ENCODE measurements at places on chromosomes 7 and 10.

- DNase-seq: no peak
Measured at GRCh38 chr10:131531265-131532190, 220.0 kb upstream of the TCERG1L start.

- DNase-seq: no peak
Measured at GRCh38 chr10:57983281-57983791, 284.4 kb downstream of the IPMK start.

GRCh38 chr10:9898633-9899395 is 1118.9 kb upstream of the CELF2 start:
- DNase-seq: no peak

GRCh38 chr10:29761916-29762315 is 127.1 kb upstream of the SVIL start:
- no peak for DNase-seq

DNA sequence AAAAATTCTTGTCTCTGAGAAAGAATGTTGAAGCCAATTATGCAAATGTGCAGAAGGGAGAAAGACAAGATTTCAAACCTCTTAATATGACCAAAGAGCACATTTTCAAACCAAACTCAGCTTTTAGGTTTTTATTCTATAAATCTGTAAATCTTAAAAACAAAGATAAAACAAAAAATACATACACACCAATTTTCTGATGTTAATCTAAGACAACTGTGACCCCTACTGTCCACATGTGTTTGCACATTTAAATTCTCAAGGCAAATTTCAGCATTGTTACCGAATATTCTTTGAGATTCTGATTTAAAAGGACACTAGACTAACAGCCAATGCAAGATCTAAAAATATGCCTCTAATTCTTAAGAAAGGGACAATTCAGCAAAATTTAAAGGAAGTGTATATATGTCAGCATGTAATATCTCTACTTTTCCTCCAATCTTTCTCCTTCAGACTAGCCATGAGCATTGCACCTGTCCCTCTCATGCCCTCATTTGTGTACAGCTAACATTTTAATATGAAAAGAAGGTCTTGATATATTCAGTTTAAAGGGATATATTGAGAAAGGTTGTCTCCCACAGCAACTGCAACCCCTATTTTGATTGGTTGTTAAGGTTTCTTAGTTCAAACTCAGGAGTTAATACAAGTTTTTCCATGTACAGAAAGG is 417.9 kb downstream of the IPMK start:
- no peak for DNase-seq

- no peak for DNase-seq
Measured at GRCh38 chr7:87058744-87059524, 520 bp downstream of the ELAPOR2 start.

DNA sequence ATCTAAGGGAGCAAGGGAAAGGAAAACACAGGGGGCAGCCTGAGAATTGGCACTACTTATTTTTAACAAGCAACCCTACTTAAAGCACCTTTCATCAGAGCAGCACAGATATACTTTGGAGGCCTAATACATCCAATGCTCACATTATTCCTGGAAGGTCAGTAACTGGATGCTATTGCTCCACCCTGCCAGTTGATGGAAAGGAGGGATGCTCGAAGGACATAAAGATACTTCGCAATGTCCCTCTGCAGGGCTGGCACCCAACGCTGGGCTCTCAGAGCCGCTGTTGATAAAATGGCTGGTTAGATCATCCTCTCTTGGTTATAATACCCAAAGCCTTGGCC is 307.9 kb upstream of the AOAH start:
- DNase-seq: no peak

- no peak for DNase-seq
Measured at GRCh38 chr10:124072106-124072505, 21.3 kb downstream of the CHST15 start.

DNA sequence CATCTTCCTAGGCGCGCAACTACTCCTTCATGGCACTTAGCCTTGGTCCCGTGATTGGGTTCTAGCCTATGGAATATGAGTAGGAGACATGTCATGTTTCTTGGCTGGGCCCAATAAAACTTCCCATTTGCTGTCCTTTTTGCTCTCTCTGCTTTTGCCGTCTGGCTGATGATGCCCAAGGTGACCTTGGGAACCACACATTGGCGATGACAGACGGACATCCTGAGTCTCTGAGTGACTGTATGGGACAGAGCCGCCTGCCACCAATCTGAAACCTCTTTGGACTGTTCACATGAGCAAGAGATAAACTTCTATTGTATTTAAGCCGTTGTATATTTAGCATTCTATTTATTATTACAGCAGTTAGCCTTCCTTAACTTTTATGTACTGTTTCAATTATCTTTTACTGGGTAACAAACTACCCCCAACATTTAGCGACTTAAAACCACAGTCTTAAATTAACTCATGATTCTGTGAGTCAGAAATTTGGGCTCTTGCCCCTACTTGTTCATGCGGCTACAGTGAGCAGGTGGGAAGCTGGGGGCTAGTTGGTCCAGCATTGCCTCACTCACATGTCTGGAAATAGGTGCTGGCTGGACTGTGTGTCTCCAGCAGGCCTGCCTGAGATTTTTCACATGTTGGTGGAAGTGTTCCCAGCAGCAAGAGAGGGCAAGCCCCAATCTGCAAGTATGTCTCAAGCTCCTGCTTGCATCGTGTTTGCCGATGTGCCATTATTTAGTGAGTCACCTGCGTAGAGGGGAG is 71.7 kb downstream of the NOD1 start:
- no peak for DNase-seq

DNA sequence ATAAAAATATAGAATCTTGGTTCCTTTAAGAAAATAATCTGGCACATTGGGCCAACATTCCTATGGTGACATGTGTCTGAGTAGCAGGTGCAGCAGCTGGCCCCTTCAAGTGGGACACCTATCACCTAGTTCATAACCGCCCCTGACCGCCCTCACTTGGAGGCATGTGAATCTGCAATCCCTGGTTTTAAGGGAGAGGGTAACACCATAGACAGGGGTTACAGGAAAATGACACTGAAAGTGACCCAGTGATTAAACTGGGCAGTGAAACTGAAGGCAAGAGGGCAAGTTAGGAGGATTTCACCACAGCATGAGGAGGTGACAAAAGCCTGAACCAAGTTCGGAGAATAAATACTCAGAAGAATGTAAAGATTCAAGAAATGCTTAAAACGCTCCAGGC is 1.1 kb downstream of the RSU1 start:
- no peak for DNase-seq

DNA sequence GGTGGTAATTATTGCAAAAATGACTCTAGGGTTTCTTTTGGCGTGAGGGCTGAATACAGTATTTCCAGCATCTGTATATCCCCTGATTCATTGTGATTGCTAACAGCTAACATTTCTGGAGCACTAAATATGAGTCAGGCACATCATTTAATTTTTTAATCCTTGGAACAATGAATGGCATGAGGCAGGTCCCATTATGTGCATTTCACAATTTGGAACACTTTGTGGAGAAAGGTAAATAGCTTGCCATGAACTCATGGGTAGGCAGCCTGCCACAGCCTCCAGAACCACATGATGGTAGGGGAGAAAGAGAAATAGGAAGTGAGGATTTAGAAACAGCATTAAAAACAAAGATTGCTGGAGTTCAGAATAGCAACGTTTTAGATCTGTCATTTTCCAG is 1.7 kb downstream of the NPTX2 start:
- DNase-seq: no peak

DNA sequence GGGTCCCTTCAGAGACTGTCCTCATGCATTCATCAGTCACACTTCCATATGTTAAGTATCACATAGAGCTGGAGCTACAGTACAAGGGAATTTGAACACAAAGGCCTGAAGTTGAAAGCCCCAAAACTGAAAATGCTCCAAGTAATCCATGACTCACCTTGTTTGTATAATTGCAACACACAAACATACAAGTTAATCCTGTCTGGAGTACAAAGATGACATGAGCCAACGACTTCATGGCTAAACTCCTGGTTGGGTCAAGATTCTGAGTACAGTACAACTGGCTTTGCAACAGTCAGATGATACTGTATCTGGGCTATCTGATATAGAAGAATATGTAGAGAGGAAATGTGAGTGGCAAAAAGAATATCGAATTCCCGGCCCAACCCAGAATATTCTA is 73.1 kb upstream of the AASS start:
- no peak for DNase-seq

GRCh38 chr10:97013983-97014382 is 171.8 kb downstream of the SLIT1 start:
- DNase-seq: no peak

DNA sequence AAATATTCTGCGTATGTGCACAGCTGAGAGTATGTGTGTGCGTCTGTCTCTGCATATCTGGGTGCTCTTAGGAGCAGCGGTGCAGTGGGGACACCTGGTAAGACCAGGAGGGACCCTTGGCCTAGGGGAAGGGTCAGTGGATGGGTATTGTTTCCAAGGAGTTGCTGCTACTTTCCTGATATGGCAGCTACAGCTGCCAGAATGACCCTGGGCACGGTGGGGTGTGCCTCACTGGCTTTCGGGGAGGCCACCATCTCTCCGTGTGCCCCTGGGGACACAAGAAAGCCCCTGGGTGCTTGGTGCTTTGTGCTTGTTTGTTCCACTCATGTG is 8.6 kb downstream of the PFKFB3 start:
- no peak for DNase-seq

DNA sequence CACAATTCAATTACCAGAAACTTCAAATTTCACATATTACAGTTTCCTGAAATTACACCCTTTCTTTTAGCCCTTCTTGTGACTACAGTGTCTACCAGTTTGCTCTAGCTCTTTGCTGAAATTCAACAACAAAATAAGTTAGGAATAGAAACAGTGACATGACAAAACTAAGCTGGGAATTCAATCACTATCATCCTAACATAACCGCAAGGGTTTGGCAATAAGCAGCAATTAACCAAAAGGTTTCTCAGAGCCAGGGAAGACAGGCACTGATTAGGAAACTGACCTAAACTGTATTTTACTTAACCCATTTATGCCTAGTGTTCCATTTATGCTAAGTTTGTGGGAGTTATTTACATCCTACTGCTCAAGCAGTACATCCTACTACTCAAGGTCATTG is 31.3 kb downstream of the HIBADH start:
- no peak for DNase-seq

GRCh38 chr10:43234471-43235041 is 32.3 kb downstream of the RASGEF1A start:
- no peak for DNase-seq

GRCh38 chr10:27655296-27655695 is 90.3 kb downstream of the MKX start:
- no peak for DNase-seq

GRCh38 chr10:27844223-27844622 is 98.6 kb upstream of the MKX start:
- DNase-seq: no peak

DNA sequence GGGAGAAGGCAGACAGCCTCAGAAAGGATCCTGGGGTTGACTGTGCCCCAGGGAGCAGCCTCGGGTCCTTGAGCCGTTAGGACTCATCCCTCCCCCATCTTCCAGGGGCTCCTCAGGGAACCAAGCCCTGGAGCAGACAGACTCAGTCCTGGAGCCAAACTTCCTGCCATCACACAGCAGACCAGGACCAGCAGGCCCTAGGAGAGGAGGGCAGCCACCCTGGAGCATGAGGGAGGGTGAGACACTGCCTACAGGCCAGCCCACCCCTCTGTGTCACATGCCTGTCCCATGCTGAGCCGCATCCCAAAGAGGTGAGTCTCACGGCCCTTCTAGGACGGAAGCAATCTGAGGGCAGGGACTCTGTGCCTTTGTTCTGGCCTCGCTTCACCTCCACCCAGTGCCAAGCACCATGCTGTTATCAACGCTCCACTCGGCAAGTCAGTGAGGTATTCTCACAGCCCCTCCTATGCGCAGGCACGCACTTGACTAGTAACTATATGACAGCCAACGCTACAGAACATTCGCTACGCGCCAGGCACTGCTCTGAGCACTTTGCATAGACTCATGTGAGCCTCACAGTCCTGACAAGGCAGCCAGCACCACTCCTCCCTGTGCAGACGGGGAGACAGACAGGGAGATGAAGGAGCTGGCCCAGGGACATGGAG is 19.1 kb downstream of the MAD1L1 start:
- no peak for DNase-seq

DNA sequence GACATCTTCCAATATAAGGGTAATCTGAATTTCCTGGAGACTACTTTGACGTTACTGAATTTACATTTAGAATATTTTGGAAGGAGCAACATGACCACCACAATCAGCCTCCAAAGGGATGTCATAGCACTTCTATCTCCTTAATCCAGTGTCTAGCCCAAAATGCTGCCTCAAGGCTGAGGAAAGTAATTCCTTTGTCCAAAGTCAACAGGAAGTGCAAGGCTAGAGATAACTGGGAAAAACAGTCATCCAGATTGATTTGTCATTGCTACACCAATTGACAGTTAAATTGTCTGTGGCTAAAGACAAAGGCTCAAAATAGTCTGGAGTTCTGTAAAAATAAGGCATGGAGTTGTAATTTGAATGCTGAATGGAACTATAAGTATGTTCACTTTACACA is 3.9 kb upstream of the TFPI2 start:
- DNase-seq: no peak

- no peak for DNase-seq
Measured at GRCh38 chr10:112913661-112914287, 36.3 kb upstream of the TCF7L2 start.

DNA sequence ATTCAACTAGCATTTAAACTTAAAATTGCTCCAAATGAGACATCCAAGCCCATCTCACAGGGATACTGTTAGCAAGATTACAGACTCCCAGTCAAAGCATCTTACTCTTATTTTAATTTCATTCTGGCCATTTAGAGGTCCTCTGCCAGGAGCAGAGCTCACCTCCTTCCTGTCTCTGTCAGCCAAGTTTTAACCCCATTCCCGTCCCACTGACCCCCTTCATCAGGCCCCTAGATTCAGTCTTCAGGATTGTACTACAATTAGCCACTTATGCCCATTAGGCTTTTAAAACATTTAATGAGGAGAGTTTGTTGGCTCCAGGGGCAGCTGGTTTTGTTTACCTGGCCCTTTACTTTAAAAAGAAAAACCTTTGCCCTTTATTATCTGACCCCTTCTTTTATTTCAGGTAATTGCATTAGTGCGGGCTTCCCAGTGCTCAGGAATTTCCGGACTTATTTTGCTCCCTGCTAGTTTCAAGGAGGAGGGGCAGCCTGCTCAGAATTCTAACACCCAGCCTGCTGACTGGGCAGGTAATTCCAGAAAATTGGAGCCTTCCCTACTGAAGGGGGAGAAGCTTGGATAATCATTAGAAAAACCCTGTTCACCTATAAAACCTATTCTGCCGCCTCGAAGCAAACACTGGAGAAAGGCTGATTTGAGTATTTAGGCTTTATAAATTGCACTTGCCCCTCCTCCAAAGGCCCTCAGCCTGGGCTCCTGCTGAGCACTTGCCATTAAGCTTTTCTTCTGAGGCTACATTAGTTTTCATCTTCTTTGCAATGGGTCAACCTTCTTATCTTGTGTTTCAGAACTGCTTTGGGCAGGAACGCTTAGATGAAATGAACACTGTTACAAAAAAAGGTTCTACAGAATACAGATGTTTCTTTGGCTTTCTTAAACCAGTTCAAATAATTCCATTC is 200.5 kb upstream of the HPS1 start:
- DNase-seq: no peak

GRCh38 chr7:154736389-154736788 is 266.5 kb downstream of the PAXIP1 start:
- DNase-seq: no peak

GRCh38 chr10:25639646-25640045 is 294.4 kb upstream of the MYO3A start:
- DNase-seq: no peak

All from CD4-positive, alpha-beta T cell treated with Interleukin-10 for 1 hour (primary cell).